ENCODE measurements at places on chromosomes 16 and 17.

- DNase-seq: no peak
Observed at GRCh38 chr16:69309316-69309715, 1.8 kb upstream of the VPS4A start.

GRCh38 chr17:73952480-73953205, 250.8 kb upstream of the RPL38 start:
- DNase-seq: peak; percentile 28

DNA sequence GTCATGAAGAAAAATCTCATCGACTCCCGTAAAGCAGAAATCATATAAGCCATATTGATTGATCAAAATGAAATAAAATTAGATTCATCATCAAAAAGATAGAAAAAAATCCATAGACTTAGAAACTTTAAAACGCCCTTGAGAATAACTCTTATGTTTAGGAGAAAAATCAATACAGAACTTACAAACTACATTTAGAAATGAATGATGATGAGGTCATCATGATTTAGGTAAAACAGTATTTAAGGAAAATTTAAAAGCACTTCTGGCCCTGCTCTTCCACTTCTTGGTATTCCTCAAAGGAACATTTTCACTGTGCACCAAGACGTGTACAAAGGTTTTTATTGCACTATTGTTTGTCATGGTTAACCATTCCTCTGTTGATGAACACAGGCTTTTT, 173.4 kb upstream of the PSMD7 start:
- no peak for DNase-seq

DNA sequence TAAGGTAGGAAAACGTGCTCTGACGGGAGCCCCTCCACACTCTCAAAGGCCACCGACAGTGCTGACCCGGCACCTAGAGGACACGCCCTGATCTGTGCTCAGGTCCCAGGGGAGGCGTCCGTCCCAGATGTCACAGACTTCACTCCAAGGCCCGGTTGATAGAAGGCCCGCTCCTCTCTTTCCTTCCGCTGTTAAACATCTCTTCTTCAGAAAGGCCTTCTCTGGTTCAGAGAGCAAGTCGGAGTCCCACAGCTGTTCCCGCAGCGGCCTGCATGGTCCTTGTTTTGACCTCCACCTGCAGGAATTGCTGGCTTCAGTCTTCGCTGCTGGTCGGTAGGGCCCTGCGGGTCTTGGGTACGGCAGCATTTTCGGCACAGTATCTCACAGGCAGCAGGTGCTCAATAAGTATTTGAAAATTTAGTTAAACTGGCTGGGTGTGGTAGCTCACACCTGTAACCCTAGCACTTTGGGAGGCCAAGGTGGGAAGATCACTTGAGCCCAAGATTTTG, 88.5 kb downstream of the MRC2 start:
- DNase-seq: no peak

GRCh38 chr16:81614654-81615359, 164.3 kb upstream of the PLCG2 start:
- no peak for DNase-seq

GRCh38 chr16:57613514-57613913, 14.9 kb upstream of the ADGRG1 start:
- DNase-seq: no peak

DNA sequence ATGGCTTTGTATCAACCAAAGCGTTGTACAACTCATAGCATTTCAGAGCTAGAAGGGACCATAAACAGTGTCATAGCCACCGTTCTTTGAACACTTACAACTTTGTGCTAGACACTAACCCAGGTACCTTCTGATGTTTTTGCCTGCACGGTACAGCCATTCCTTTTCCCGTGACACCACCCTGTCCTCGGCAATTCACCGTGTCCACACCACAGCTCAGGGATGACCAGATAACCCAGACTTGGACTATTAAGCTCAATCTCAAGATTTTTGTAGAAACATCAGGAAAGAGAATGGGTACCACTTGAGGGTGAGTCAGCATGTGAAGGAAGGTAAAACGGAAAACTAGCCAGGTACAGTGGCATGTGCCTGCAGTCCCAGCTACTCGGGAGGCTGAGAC, 9.8 kb upstream of the CBFB start:
- DNase-seq: no peak

GRCh38 chr16:48335961-48336360, 49.3 kb downstream of the SIAH1 start:
- no peak for DNase-seq

- DNase-seq: no peak
Observed at GRCh38 chr16:67277999-67278772, 1.1 kb upstream of the PLEKHG4 start.

DNA sequence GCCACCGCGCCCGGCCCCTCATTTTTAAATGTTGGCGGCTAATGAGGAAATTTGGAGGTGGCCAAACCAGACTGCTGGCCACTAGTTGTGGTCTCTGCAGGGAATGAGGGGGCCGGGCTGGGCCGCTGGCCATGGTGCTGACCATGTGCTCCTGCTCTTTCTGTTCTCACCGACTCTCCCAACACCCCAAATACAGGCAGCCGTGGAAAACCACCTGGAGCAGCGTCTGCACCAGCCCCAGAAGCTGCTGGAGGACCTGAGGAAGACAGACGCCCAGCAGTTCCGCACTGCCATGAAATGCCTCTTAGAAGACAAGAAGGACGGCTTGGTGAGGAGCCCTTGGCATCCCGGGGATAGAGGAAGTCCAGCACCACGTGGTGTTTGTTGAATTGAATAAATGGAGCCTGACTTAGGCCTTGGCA, 21.3 kb downstream of the OTOA start:
- DNase-seq: no peak

- DNase-seq: no peak
Observed at GRCh38 chr17:20010099-20010863, 1.1 kb downstream of the SPECC1 start.

GRCh38 chr16:88810166-88810911, 1.4 kb downstream of the APRT start:
- DNase-seq: no peak

- no peak for DNase-seq
Observed at GRCh38 chr16:66560107-66560506, 6.1 kb upstream of the CMTM1 start.

DNA sequence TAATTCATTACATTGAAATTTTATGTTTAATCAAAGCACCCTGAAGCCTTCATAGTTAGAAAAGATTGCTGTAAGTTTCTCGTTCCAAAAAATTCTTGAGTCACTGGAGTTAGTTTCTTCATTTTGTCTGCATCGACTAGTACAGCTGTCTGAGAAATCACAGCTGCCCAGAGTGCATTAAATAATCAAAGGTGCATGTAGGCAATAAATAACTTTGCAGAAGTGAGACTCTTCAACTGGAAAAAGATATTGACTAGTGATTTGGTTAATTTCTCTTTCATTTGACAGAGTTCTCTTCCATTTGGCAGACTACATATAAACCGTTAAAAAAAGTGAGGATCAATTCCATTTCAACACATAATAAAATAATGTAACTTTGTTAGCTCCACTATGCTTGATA, 234.0 kb downstream of the CNTNAP4 start:
- no peak for DNase-seq

GRCh38 chr16:46748775-46749705, 896 bp upstream of the MYLK3 start:
- no peak for DNase-seq

DNA sequence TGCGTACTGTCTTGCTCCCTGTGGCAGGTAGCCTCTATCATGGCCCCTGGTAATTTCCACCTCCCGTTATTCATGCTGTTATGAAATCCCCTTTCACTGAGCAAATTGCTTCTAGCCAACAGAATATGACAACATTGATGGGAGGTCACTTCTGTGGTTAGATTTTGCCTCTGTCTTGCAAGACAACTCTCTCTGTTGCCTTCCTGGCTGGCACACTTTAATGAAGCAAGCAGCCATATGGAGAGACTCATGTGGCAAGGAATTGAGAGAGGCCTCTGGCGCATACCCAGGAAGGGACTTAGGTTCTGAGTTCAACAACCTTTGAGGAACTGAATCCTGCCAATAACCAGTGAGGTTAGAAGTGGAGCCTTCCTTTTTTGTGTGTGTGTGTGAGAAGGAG, 51.8 kb upstream of the GPRC5B start:
- no peak for DNase-seq

GRCh38 chr17:58358408-58359172, 6.6 kb upstream of the SUPT4H1 start:
- no peak for DNase-seq

Measured in stimulated activated CD8-positive, alpha-beta memory T cell treated with anti-CD3 and anti-CD28 coated beads, Interleukin-4, amount 100 ng/mL, for 24 hours (primary cell).